ENCODE measurements at places on chromosomes 4 and X.

DNA sequence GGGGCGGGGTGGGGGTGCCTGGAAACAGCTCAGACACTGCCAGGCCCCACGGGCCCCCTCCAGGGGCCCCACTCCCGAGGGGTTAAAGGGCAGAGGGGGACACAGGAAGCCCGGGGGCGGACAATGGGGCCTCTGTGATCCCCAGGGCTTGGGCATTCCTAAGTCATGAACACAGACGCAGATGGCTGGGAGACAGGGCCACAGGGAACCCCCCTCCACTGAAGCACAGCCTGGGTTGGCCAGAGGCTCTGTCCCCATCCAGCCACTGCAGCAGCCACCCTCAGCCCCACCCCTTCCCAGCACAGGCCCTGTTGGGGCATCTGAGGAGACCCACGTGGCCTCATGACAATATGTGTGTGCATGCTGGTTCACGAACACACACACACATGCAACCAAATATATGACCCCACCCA is 3.9 kb downstream of the L1CAM start:
- DNase-seq, result no peak

- DNase-seq, result no peak
Observed at GRCh38 chr4:139814323-139815015, 148.8 kb downstream of the MGST2 start.

DNA sequence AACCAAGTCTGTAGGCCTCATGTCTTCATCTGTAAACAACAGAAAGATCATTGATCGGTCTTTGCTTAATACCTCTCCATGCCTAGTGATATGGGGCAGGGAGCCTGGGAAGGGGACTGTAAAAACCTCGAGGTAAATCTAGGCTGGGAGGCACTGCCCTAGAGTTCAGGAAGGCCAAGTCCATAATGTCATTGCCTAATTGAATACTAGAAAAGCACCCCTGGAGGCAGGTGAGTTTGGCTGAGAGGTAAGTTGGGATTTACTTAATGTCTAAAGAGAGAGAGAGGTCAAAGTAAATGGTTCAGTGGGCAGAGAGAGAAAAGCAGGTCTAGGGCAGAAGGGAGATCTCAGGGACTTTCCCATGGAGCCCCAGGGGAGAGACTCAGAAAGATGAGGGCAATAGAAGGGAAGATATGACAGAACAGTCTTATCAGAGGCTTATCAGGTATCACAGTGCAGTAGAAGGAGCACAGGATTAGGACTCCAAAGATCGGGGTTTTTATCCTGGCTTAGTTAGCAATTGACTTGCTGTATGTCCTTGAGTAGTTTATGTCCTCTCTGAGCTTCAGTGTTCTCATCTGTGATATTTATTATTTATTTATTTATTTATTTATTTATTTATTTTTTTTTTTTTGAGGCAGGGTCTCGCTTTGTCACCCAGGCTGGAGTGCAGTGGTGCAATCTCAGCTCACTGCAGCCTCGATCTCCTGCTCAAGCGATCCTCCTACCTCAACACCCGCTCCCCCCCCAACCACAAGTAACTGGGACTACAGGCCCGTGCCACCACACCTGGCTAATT is 85.2 kb downstream of the SLC16A2 start:
- no peak for DNase-seq

GRCh38 chr4:183320211-183321059 is at the start of gene CLDN22:
Gene CLDN22 (minus strand): TSS chr4:183320276. CDS start chr4:183320218, 58 bp downstream.
- DNase-seq, result no peak

GRCh38 chrX:46788902-46789301 is 30.0 kb upstream of the SLC9A7 start:
- no peak for DNase-seq

DNA sequence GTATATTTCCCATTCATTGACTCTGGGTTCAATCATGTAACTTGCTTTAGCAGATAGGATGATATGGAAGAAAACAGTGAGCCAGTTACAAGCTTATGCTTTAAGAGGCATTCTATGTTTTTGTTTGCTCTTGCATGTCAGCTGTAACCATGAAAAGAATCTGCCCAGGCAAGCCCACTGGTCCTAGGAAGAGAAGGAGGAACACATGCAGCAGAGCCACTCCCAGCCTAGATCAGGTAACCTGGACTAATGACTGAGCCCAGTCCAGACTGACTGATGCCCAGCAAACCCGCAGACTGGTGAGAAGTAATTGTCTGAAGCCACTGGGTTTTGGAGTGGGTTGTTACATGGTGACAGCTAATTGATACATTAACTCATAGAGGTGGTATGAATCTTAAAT is 167.9 kb downstream of the COL4A6 start:
- no peak for DNase-seq

DNA sequence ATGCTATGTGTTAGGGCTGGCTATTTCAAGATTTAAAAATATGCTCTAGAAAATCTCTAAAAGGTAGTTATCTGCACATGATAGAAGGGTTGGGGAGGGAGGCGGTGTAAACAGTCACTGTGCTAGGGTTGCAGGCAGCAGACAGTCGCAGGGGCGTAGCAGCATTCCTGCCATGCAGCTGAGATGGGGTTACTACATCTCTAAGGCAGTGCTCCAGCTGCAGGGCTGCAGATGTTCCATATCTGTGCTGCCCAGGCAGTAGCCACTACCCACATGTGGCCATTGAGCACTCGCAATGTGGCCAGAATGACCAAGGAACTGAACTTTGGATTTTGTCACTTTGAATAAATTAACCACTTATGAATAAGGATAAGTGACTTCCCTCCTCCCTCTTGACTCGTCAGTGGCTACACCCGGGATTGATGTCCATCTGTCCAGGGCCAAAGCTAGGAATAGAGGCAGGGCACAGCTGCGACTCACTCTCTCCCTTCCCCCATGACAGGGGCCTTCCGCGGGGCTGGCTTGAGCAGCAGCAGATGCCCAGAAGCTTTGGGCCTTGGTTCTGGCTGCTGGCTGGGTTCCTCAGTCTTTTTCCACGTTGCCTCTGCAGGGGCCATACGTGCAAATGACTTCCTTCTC is 79.4 kb upstream of the CLDN34 start:
- no peak for DNase-seq

DNA sequence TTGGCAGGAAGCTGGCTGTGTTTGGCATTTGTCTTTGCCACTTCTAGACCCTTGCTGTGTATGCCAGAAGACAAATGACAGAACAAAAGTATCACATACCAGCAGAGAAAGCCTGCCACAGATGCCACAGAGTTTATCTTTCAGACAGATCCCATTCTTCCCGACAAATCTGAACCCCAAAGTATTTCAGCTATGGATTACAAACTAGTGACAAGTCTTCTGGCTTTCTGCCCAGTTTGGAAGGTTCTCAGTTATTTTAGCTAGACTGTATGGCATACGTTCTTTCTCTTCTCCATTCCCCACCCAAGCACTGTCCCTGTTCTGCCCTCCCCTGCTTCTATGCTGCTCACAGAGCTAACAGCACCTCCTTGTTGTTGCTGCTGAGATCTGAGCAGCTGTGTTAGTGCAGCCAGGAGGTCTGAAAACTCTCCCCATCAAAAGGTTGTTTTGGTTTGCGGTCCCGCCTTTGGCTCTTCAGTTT is 236.7 kb downstream of the FRAS1 start:
- peak; percentile 98 for DNase-seq

DNA sequence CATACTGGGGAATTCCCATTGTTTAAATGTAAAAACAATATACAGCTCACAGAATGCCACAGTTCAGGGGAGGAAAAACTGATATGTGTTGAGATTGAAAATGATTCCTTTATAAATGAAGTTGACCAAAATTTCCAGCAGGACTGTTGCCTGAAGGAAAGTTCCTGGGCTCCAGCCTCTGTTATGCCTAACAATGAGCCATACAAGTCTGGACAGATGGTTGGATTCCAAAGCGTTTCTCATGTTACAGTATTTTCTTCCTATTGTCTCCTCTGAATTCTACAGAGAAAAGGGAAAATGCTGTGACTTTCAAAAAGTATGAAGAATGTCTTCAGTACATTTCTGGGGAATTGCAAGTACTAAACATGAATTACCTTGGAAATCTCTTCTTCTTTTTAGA is 73.3 kb downstream of the ALPK1 start:
- DNase-seq, result no peak

DNA sequence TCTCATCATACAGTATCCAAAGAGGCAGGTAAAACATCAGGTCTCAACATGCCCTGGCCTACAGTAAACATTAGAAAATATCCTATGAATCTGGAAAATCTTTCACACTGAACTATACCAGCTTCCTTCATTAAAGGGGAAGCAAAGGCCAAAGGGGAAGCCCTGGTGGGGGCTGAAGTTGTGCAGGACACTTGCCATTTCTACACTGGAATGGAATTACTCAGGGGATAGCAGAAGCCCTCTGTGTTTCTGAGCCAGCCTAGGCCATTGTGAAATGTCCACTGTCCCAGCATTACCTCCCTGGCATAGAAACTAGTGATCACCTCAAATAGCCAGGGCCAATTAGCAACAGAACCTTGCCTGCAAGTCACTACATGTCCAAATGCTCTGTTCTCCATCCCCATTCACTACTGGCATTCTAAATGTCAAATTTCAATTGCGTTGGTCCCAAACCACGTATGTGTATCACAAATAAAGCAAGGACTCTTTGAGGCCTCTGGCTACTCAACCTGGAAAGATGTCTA is 429.9 kb downstream of the AFF2 start:
- DNase-seq, result no peak

DNA sequence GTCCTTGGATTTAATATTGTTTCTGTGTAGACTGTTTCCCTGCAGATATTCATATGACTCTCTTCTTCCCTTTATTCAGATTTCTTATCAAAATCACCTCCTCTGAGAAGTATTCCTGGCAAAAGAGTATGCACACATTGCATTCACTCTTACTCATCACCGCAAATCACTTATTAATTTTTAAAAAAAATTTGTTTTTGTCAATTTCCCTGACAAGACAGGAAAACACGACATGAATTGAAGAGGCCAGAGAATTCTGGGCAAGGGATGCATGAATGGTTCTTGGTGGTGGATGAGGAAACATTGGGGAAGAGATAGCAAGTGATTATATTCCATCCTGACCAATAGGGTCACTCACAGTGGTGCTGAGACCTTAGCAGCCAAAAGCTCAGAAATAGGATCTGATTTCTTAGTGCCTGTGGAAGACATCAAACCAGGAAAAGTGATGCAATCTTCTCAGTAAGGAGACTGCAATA is 522.5 kb upstream of the AGA start:
- no peak for DNase-seq

GRCh38 chrX:17613979-17614588 is 123.2 kb upstream of the SCML1 start:
- DNase-seq, result no peak
